Gastroesophageal sphincter (tissue), 4 donors: ENCODE measurements at places on chromosomes 6 and 20.
A peak's percentile ranks its signal among the peaks of the same experiment; 100 is the strongest.

DNA sequence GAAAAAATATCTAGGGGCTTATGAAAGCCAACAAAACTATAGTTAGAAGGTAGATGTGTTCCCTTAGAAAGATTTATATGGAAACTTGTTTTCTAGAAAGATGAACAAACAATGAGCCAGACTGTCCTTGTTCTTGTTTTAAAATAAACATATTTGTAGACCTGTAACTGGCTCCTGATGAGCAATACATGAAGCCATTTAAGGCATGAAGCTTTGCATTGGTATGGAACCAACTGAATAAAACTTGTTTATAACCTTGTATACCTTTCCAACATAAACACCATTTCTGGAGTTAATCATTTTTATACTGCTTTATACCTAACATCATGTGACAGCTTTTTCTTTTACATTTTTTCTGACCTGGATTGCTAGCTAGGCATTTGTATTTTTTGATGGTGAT lies 247.8 kb downstream of the PRL start:
- no peaks in the 10 kb centered on the region for H3K27me3 ChIP-seq
- H3K4me3 ChIP-seq, result no peak overlapping the region
- H3K4me1 ChIP-seq, result no peaks in the 10 kb centered on the region
- ATAC-seq, result no peak
- H3K27ac ChIP-seq, result no peak overlapping the region

DNA sequence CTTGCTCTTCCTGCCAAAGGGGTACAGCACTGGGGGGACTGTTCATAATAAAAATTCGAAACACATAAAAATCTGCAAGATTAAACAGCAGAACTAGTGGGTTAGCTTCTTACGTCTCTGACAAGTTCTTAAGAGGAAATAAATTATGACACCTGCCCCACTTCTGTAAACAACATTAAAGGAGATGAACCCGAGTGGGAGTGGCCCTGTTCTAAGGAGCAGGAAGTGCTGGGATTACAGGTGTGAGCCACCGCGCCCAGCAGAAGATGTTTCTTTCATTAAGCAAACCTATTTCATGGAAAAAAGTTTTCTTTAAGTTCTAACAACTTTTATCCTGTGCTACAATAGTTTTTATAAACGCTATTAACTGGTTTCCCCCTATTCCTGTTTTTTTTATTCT lies 24.6 kb downstream of the USP45 start:
- no peaks in the 10 kb centered on the region for H3K4me1 ChIP-seq
- ATAC-seq, result no peak
- no peaks in the 10 kb centered on the region for H3K27me3 ChIP-seq
- no peaks in the 10 kb centered on the region for H3K36me3 ChIP-seq

GRCh38 chr6:33745548-33745947 lies 1.2 kb downstream of the IP6K3 start:
- no peaks in the 10 kb centered on the region for H3K4me1 ChIP-seq
- H3K36me3 ChIP-seq, result no peaks in the 10 kb centered on the region
- H3K27ac ChIP-seq, result peak overlapping the region; percentile 53
- no peak overlapping the region for H3K4me3 ChIP-seq

- H3K4me1 ChIP-seq, result no peaks in the 10 kb centered on the region
- no peak overlapping the region for H3K4me3 ChIP-seq
- no peak for ATAC-seq
- no peaks in the 10 kb centered on the region for H3K27me3 ChIP-seq
Observed at GRCh38 chr6:132139611-132140010, 188.4 kb upstream of the CCN2 start.

DNA sequence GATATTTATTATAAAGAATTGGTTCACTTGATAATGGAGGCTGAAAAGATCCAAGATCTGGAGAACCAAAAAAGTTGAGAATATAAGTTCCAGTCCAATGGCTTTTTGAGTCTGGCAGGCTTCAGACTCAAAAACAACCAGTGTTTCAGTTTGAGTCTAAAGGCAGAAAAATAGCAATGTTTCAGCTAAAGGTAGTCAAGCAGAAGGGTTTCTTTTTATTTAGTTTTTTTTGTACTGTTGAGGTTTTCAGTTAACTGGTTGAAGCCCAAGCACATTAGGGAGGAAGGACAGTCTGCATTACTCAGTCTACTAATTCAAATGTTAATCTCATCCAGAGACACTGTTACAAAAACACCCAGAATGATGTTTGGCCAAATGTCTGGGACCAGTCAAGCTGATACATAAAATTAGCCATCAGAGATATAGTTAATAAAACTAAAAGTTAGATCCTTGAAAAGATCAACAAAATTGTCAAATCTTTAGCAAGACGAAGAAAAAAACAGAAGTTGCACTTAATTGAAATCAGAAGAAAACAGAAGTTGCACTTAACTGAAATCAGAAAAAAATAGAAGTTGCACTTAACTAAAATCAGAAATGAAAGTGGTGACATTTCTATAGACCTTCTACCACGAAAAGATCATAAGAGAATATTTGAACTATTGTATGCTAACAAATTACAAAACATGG lies 980.3 kb upstream of the FLRT3 start:
- H3K4me1 ChIP-seq, result no peaks in the 10 kb centered on the region
- no peaks in the 10 kb centered on the region for H3K27me3 ChIP-seq
- no peak for ATAC-seq
- H3K4me3 ChIP-seq, result no peak overlapping the region
- no peaks in the 10 kb centered on the region for H3K36me3 ChIP-seq
- no peak overlapping the region for H3K27ac ChIP-seq

DNA sequence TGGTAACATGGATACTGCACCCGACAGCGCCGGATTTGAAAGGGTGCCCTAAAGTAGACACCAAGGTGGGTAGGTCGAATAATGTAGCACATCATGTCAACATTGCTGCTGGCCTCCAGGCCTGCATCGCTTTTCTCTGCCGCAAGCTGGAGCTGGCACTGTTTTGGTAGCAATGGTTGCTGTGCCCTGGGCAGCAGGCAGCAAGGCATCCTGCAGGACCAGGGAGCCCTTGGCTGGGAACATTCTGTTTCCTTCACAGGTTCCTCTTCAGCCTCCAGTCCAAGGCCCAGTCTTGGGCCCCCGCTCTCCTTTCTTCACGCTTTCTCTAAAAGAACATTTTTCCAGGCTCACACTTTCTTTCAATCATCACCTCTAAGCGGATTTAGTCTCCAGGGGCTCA lies 365.8 kb upstream of the JARID2 start:
- no peaks in the 10 kb centered on the region for H3K27me3 ChIP-seq
- H3K36me3 ChIP-seq, result no peaks in the 10 kb centered on the region
- no peak overlapping the region for H3K4me3 ChIP-seq
- H3K4me1 ChIP-seq, result no peaks in the 10 kb centered on the region

DNA sequence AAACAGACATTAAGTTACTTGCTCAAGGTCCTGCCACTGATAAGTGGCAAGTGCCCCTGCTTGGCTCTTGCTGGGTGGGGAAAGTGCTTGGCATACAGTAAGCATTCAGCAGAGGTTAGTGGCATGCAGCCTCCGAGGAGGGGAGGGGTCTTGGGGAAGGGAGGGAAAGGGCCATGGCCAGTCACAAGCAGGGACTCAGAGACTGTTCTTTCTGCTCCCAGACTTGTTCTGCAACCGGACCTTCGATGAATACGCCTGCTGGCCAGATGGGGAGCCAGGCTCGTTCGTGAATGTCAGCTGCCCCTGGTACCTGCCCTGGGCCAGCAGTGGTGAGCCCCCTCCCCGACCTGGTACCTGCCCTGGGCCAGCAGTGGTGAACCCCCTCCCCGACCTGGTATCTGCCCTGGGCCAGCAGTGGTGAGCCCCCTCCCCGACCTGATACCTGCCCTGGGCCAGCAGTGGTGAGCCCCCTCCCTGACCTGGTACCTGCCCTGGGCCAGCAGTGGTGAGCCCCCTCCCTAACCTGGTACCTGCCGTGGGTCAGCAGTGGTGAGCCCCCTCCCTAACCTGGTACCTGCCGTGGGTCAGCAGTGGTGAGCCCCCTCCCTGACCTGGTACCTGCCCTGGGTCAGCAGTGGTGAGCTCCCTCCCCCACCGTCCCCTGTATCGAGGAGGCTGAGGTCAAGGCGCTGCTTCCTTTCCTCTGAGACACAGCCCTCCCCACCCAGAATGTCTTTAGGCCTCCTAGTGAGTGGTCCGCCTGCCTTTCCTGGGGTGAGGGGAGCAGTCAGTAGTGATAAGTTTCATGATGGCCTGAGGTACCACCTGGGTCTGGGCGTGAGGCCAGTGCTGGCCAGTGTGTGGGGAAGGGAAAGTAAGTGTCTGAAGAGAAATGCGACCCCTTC lies 8.9 kb downstream of the GLP1R start:
- H3K4me3 ChIP-seq, result no peak overlapping the region
- H3K4me1 ChIP-seq, result no peaks in the 10 kb centered on the region
- no peaks in the 10 kb centered on the region for H3K36me3 ChIP-seq
- ATAC-seq, result no peak
- no peak overlapping the region for H3K27ac ChIP-seq

- H3K27ac ChIP-seq, result peak overlapping the region; percentile 2
- H3K4me1 ChIP-seq, result peaks cover 8% of the 10 kb centered on the region
- ATAC-seq, result no peak
- no peaks in the 10 kb centered on the region for H3K27me3 ChIP-seq
- no peaks in the 10 kb centered on the region for H3K36me3 ChIP-seq
Observed at GRCh38 chr6:14118091-14118439, 493 bp downstream of the CD83 start.

GRCh38 chr20:38706509-38706908 lies 17.8 kb upstream of the SLC32A1 start:
- ATAC-seq, result no peak
- no peaks in the 10 kb centered on the region for H3K4me1 ChIP-seq
- H3K36me3 ChIP-seq, result no peaks in the 10 kb centered on the region
- H3K4me3 ChIP-seq, result no peak overlapping the region
- H3K27ac ChIP-seq, result no peak overlapping the region

GRCh38 chr6:81088145-81088544 lies 664.3 kb downstream of the TENT5A start:
- H3K36me3 ChIP-seq, result no peaks in the 10 kb centered on the region
- H3K27me3 ChIP-seq, result no peaks in the 10 kb centered on the region
- no peak overlapping the region for H3K4me3 ChIP-seq
- ATAC-seq, result no peak
- H3K27ac ChIP-seq, result no peak overlapping the region
- H3K4me1 ChIP-seq, result no peaks in the 10 kb centered on the region

DNA sequence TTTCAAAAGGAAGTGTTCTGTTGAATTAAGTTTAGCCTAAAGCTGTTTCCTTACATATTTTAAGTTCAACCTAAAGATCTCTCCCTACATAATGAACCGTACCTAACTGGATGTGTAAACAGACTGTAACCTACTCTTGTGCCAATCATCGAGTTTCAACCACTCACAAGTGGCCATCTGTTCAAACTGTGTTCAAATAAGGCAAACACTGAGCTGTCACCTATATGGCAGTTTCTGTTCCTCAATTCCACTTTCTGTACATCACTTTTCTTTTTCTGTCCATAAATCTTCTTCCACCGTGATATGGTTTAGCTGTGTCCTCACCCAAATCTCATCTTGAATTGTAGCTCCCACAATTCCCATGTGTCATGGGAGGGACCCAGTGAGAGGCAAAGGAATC lies 428.6 kb downstream of the HACE1 start:
- no peak overlapping the region for H3K27ac ChIP-seq
- no peaks in the 10 kb centered on the region for H3K4me1 ChIP-seq
- no peak for ATAC-seq
- H3K36me3 ChIP-seq, result no peaks in the 10 kb centered on the region
- H3K27me3 ChIP-seq, result no peaks in the 10 kb centered on the region
- H3K4me3 ChIP-seq, result no peak overlapping the region

DNA sequence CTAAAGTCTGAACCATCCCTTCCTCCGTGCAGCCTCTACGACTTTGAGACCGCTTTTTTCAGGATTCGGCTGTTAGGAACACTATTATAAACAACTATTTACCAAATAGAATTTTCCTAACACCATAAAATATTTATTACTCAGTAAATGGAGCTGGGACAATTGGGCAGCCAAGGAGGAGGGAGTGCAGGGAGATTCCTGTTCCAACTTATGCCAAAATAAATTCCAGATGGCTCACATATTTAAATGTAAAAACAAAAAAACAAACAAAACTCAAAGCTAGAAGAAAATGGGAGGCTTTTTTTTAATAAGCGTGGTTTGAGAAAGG lies 48.1 kb downstream of the TCP11 start:
- no peaks in the 10 kb centered on the region for H3K27me3 ChIP-seq
- no peak overlapping the region for H3K27ac ChIP-seq
- H3K4me3 ChIP-seq, result no peak overlapping the region

DNA sequence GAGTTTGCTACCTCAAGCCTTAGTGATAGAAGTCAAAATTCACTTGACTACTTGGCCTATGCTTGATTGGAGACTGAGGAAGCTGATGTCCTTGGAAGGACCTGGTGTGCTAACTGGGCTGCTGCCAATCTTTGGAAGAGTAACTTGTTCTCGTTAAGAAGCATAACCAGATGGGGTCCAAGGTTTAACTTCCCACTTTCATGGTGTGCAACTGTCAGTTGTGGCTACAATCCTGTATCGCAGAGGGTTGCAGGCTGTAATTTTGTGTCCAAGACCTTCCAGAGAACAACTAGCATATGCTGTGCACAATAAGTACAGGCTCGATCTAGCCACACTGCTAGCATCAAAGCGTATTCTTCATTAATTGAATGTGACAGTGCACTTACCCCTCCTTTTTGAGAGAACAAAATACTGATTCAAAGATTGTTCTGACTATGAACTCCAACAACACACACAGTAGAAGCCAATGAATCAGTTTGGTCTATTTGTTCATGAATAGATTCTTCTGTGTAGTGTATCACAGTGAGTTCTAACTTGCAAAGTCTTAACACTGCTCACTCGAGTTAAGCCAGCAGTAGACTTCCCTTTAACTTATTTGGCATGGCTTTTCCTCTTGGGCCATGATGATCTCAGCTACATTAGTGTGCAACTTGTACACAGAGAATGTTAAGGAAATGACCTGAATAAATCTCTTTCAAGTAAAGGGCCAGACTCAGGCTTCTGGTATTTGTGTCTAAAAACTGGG lies 15.8 kb upstream of the PLCB1 start:
- H3K27me3 ChIP-seq, result no peaks in the 10 kb centered on the region
- H3K4me1 ChIP-seq, result peaks cover 7% of the 10 kb centered on the region
- no peak overlapping the region for H3K4me3 ChIP-seq
- peak; percentile 41 for ATAC-seq
- H3K27ac ChIP-seq, result no peak overlapping the region

GRCh38 chr6:154058963-154059680 lies 20.1 kb downstream of the OPRM1 start:
- H3K4me1 ChIP-seq, result no peaks in the 10 kb centered on the region
- ATAC-seq, result no peak
- no peaks in the 10 kb centered on the region for H3K27me3 ChIP-seq
- H3K27ac ChIP-seq, result no peak overlapping the region

GRCh38 chr6:84772428-84773132 lies 8.2 kb upstream of the TBX18 start:
- no peak overlapping the region for H3K27ac ChIP-seq
- H3K36me3 ChIP-seq, result no peaks in the 10 kb centered on the region
- no peak overlapping the region for H3K4me3 ChIP-seq
- H3K4me1 ChIP-seq, result peaks cover 4% of the 10 kb centered on the region
- no peak for ATAC-seq
- H3K27me3 ChIP-seq, result peaks cover 100% of the 10 kb centered on the region

DNA sequence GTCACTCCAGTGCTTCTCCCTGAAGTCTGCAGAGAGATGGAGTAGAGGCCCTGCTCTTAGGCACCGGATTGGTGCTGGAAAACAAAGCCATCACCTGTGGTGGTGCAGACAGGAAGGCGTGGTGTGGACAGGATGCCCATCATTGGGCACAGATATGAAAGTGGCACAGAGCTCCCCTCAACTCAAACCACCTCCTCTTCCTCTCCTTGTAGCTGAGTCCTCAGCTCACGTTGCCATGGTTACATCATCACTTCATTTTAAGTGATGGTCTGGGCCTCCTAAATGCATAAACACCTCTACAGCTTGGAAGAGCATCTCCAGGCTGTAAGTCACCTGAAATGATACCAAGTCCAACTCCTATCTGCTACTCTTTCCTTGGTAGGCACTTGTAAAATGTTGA lies 8.0 kb upstream of the RTF2 start:
- peaks cover 8% of the 10 kb centered on the region for H3K36me3 ChIP-seq
- H3K27ac ChIP-seq, result no peak overlapping the region
- no peaks in the 10 kb centered on the region for H3K4me1 ChIP-seq
- ATAC-seq, result no peak
- H3K4me3 ChIP-seq, result no peak overlapping the region
